ENCODE measurements at places on chromosomes 11 and 22.

GRCh38 chr11:45083544-45084087 is 62.8 kb upstream of the PRDM11 start:
- DNase-seq: no peak

- DNase-seq: no peak
Measured at GRCh38 chr11:17992916-17993315, 19.9 kb downstream of the SERGEF start.

DNA sequence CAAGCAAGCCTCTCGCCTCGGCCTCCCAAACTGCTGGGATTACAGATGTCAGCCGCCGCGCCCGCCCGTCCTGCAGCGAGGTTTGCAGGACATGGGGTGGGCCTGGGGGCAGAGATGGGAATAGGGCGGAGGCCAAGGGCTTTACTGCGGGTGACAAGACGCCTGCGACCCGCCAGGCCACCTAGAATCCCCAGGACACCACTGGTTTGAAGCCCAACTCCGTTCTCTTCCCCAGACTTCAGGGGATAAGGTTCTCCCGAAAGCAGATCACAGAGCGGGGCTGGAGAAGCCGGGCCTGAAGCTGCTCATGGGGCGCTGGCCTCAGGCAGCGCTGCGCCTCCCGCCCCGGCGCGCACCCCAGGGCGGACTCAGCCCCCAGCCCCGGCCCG is 354 bp downstream of the POLR2L start:
- no peak for DNase-seq

DNA sequence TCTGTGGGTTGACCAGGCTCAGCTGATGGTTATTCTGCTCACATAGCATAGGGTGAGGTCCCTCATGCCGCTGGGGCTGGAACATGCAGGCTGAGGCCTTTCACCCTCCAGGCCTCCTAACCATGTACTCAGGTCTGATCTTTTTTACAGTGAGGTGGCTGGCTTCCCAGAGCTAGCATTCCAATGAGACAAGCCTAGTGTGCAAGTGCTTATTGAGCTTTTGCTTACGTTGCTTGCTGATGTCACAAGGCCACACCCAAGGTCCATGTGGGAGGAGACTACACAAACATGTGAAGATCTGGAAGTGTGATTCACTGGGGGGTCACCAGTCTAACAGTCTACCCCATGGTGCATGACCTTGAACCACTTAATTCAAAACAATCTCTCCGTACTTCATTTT is 33.9 kb downstream of the ISX start:
- DNase-seq: no peak

DNA sequence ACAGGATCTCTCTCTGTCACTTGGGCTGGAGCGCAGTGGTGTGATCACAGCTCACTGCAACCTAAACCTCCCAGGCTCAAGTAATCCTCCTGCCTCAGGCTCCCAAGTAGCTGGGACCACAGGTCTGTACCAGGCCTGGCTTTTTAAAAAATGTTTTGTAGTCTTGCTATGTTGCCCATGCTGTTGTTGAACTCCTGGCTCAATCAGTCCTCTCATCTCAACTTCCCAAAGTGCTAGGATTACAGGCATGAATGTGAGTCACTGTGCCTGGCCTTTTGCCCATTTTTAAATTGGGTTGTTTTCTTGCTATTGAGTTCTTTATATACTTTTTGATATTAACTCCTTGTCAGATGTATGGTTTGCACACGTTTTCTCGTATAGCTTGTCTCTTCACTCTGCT is 33.0 kb upstream of the PITPNB start:
- no peak for DNase-seq

DNA sequence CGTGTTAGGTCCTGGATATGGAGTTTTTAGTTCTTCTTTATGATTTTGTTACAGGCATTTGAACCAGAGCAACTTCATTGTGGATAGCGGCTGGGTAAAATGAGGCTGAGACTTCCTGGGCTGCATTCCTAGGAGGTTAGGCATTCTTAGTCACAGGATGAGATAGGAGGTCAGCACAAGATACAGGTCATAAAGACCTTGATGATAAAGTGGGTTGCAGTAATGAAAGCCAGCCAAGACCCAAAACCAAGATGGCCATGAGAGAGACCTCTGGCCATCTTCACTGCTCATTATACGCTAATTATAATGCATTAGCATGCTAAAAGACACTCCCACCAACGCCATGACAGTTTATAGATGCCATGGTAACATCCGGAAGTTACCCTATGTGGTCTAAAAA is 23.4 kb upstream of the CLMP start:
- DNase-seq: no peak

GRCh38 chr11:24312464-24313238 is 184.2 kb upstream of the LUZP2 start:
- no peak for DNase-seq

- peak; percentile 66 for DNase-seq
Measured at GRCh38 chr22:39960791-39961746, 872 bp downstream of the TMA7B start.

- DNase-seq: no peak
Measured at GRCh38 chr11:65660038-65660437, 2.7 kb downstream of the RELA start.

Measured in GM19239 (cell line).